Hematopoietic multipotent progenitor cell treated with erythropoietin and hydrocortisone succinate and interleukin-3 and kit ligand, for 4 days (in vitro differentiated cells): ENCODE measurements at places on chromosomes 13 and 19.
A peak's percentile ranks its signal among the peaks of the same experiment; 100 is the strongest.

GRCh38 chr13:100304229-100304628 lies 215.3 kb downstream of the PCCA start:
- DNase-seq: no peak

DNA sequence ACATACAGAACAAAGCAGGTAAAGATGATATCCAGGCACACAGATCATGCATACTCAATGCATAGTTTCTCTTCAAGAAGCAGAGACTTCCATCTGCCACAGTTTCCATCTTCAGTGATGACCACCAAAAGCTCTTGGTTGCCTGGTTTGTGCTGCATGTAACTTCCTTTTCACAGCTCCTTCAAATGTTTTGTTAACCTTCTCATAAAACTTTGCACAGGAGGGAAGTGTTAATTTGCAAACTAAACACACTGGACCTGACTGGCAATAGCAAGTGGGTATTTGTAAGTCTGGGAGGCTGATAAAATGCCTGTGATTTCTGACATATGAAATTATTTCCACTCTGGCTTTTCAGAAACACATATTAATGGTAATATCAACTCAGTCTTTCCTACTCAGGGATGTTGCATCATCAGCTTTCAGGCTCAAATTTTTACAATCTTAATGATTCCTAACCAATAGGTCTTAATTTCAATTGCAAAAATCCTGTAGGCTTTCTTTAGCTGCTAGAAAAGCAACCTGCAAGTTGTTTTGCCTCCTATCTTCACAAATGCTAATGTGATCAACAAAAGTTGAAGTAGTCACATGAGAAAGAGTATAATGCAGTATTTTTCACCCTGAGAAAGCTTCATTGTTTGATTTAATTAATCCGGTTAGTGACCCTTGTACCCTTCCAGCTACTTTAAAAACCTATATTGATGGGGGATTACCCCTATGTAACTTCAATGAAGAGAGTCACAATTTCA lies 575.6 kb downstream of the DIAPH3 start:
- no peak for DNase-seq

GRCh38 chr13:21039097-21039800 lies 22.1 kb downstream of the LATS2 start:
- DNase-seq: peak; percentile 68

DNA sequence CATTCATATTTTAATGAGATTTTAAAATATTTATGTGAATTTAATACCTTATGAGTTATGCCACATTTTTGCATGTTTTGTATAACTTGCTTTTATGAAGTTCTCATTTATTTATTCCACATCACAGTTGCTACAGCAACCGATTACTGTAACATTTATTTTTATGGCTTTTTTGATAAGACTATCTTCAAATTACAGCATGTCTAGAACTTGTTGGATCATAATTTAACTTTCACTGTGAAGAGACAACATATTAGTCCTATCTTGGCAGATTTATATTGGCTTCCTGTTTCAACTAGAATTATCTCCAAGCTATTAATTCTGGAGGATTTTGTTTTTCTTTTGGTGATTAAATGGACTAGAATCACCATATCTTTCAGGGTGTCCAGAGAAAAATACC lies 793.7 kb upstream of the SLITRK5 start:
- peak; percentile 46 for DNase-seq

GRCh38 chr19:5534787-5535586 lies 32.8 kb downstream of the TINCR start:
- peak; percentile 28 for DNase-seq

DNA sequence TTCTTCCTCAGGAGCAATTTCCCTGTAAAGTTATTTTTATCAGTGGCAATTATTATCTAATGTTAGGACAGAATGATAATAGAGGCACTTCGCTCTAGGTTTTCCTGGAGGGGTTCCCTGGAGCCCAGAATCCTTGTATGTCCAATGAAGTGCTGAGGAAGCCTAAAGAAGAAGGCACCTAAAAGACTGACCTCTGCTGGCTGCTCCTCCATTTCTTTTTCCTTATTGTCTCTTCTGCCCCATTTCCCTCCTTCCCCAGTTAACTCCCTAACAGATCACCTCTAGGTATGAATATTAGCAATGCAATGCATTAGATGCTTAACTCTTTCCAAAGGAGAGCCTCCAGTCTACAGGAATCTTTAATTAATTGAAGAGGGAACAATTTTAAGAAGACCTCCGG lies 985.4 kb downstream of the DIAPH3 start:
- DNase-seq: peak; percentile 0

GRCh38 chr13:35723053-35723461 lies 246.6 kb upstream of the MAB21L1 start:
- peak; percentile 57 for DNase-seq

DNA sequence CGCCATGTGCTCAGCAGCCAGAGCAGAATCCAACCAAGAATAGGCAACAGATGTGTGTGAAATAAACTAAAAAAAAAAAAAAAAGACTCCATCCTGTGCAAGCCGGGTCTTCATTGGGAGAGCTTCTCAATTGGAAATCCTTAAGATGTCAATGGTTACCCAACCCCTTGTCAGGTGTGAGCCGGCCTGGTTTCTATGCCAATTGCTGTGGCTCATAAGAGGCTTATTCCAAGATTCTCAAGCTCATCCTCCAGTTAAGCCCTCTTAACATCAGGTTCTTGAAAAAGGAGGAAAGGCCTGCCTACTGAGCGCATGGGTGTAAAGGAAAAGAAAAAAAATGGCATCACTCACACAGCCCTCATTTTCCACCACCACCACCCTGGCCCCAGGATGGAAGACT lies 1084.6 kb downstream of the UQCRFS1 start:
- DNase-seq: no peak

- peak; percentile 73 for DNase-seq
These were observed 4.0 kb downstream of the ERF start for GRCh38 chr19:42250666-42251531.

DNA sequence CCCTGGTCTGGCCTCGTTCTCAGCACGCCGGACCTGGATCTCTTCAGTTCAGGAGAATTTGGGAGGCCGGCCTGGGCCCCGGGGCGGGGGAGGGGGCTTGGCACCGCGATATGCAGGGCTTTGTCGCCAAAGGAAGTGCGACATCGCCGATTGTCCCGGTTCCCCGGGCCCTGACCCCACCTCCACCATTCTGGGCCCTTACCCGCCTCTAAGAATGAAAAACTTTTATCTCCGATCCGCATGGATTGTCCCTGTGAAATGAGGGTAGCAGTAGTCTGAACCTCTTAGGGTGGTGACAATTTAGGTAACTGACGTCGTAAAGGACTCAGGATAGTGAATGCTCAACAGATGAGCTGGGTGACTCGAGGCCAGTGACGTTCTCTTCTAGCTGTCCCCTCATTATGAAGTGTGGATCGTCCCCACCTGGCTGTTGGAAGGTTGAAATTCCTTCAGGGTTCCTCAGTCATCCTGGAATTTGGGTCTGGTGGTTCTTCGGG lies 650 bp downstream of the DDA1 start:
- no peak for DNase-seq

- peak; percentile 79 for DNase-seq
These were observed at the start of gene AZU1 for GRCh38 chr19:827710-828321. TSS of gene AZU1 (plus strand) at chr19:827837. CDS start at chr19:827847, 10 bp downstream.
